ENCODE measurements at places on chromosomes 1 and 21. TPM values are rescaled to one million over a fixed set of nuclear protein-coding genes. Genes with fewer than 3 reads are reported as not detected.

The OR2L3 gene
- total RNA-seq = not detected

The YARS1 gene
- total RNA-seq = 177 TPM

GRCh38 chr1:154453574-154454352 is 48.3 kb upstream of the TDRD10 start:
- DNase-seq = no peak

DNA sequence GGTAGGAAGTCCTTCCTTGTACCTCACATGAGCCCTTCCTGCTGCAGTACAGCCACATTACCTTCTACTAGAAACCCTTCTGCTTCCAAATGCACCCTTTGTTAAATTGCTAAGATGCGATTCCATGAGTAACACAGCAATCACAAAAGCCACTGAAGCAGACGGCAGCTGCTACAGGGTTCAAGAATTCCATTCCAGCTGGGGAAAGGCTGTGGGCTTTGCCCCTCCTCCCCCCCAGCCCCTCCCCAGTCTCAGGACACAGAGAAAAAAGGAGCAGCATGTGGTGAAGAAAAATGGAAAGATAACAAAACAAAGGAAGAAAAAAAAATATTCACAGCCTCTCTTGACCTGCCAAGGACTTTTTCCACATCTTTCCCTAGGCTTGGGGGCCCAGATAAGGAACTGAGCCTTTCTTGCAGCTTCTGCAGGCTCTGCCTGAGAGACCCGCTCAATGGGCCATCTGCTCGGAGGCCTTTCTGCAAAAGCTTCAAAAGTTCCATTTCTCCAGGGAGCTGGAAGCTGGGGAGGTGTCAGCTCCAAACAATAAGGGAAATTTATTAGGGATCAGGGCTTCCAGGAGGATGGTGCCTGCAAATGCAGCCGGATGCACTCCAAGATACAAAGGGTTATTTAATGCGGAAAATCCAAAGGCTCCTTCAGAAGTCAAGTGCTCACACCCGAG is 72.1 kb downstream of the SYT2 start:
- DNase-seq = no peak

- no peak for DNase-seq
Observed at GRCh38 chr1:152227310-152227928, 3.4 kb upstream of the HRNR start.

- peak; percentile 83 for DNase-seq
Observed at GRCh38 chr1:211643324-211644212, 31.9 kb downstream of the NEK2 start.

- no peak for DNase-seq
Observed at GRCh38 chr21:31732597-31733550, 956 bp upstream of the SCAF4 start.

DNA sequence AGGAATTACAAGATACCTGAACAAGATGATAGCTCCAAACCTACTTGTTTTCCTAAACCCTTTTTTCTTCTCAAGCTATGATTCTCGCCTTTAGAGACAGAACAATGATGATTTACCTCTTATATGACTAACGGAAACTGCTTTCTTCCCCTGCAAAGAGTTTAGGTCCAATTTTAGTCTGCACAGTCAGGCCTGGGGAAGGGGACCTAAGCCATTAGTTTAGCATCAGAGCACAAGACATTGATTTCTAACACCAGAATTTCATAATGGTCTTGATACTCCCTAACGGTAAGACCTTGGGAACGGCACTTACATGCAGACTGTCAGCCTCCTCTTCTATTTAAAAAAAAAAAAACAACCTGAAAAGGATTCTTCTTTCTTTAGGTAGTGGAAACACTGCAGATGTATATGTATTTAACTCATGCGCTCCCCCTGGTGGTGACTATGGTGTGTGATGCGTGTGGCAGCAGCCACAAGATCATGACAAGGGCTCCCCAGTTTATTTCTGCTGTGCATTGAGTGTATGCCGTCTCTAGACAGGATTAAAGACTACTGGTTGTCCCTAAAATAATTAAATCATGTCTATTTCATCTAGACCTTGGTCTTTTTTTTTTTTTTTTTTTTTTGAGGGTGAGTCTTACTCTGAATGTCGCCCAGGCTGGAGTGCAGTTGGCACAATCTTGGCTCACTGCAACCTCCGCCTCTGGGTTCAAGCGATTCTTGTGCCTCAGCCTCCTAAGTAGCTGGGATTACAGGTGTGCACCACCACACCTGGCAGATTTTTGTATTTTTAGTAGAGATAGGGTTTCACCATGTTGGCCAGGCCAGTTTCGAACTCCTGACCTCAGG is 37.3 kb upstream of the TMEM222 start:
- DNase-seq = peak; percentile 92

DNA sequence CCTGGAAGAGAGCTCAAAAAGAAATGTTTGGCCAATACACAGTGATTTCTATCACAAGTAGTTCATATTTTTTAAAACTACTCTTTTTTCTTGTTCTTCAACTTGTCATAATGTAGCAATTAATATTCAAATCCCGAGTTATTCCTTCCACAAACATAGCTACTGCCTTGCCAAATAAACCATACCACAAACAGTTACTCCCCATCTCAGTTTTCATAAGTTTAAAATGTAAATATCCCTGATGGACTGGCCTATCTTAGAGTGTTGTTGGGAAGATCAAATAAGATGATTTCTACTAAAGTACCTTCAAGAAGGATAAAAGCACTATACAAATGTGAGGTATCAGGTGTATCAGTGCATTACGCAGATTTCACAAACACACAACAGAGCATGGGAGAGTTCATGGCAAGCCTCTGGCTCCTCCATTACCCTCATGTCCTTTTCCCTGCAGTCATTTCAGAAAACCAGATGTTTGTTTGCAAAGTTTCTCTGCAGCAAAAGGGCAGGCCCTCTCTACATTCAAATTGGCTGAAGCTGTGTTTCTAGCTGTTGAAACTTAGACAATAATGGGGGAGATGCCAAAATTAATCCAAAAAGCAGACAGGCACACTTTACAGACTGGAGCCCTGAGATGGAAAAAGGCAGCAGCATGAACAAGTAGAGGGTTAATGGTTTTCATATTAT is 16.1 kb downstream of the WLS start:
- DNase-seq = no peak

The OPRD1 gene
- 0.27 TPM for total RNA-seq

DNA sequence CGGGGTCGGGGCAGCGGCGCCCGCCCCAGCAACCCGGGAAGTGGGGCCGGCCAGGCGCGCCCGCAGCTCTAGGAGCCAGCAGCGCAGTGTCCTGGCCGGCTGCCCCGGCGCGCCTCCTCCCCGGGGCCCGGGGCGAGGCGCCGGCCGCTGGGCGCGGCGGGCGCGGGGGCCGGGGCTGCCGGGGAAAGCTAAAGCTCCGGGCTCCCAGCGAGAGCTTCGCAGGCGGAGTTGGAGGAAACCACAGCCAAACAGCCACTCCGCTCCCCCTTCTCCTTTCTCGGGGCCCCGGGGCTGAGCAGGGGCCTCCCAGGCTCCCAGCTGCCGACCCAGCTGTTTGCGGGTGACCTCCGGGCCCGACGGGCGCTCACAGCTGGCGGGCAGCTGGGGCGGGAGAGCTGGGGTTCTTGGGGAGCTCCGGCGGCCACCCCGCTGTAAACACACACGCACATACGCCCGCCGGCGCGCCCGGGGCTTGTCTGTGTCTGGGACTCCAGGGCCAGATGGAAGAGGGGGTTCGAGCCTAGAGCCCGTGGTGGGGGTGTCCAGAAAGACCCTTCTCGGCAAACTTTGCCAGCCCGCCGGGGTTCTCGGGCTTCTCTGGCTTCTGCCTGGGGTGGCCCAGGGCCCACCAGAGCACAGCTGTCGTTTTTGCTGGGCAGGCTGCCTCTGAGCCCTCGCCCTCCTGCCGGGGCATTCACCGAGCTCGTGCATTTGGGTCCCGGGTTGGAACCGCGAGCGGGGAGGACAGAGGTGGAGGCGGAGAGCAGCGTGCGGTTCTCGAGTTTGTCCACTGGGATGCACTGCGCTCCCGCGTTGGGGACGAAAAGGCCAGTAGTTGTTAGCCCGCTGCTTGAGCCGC is 1.5 kb downstream of the AJAP1 start:
- DNase-seq = no peak

DNA sequence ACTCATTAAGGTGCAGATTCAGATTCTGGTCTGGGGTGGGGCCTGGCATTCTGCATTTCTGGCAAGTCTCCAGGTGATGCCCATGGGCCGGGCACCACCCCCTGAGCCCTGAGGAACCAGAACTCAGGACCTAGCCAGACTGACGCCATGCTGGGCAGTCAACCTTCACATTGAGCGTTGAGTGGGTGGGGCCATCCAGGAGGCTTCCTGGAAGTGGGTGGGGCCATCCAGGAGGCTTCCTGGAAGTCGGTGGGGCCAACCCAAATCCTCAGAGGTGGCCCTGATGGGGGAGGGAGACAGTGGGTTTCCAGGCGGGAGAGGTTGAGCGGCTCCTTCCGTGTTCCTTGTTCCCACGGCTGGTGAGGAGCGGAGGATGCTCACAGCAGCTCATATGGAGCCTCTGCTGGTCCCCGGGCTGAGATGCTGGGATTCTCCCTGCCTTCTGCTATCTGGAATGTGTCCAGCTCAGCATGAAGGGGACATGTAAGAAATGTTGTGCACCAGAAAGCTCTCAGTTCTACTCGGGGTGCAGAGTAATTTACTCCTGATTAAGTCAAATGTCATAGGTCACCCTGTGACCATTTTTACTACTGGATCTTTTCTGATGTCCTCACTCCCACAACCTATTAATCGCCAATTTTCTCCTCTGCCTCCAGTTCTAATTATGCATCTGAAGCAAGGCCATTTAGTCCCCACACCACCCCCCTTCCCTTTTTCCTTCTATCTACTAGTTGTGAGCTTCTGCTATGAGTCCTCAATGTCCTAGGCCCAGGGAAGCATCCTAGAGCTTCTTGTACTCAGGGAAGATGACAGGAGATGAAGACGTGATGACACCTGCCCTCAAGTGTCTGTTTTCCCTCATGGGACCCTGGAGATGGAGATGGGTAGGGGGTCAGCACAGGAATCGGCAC is 435.4 kb downstream of the PTPRU start:
- DNase-seq = peak; percentile 65
